ENCODE measurements at places on chromosomes 1 and 21.

DNA sequence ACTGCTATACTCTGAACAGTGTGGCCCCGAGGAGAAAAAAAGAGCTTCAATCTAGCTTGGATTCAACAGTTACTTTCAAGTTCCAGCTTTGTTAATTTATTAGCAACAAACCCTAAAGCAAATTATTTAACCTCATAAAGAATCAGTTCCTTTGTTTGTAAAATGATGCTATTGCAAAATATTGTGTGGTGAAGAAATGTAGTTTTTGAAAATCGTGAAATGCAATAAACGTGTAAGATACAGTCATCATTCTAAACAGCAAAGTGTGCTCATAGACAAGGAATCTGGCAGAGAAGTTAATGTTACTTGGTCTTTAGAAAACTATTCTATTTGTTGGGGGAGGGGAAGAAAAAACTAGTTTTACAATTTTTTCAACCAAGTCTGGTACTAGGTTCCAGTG is 297.6 kb upstream of the ADGRL4 start:
- DNase-seq: no peak

DNA sequence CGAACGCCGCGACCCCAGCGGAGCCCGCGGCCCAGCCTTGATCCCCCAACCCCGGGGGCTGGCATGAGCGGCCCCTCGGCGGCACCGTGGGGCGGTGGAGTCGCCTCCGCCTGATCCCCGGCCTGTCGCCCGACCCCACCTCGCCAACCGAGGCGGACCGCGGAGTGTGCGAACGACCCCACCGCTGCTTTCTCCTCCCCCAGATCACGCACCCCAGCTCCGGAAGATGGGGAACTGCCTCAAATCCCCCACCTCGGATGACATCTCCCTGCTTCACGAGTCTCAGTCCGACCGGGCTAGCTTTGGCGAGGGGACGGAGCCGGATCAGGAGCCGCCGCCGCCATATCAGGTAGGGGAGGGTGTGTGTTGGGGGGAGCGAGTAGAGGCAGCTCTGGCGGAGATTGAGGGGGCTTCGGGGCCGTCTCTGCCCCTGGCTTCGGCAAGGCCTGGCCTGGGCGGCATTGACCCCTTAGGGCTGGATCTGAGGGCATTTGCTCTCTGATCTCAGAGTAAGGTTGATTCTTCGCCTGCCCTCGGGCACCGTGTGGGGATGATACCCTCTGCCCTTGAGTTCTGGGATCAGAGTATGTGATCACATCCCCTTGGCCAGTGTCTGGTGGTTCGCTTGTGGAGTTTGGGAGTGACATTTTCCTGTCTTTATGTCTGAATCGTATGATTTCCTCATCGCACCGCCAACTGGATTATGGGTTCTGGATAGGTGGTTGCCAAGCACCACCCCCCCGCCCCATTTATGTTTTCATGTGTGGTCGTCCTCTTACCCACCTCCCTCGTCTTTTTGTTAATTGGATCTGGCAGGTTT is 668 bp downstream of the RNF11 start:
- DNase-seq: peak; percentile 25

DNA sequence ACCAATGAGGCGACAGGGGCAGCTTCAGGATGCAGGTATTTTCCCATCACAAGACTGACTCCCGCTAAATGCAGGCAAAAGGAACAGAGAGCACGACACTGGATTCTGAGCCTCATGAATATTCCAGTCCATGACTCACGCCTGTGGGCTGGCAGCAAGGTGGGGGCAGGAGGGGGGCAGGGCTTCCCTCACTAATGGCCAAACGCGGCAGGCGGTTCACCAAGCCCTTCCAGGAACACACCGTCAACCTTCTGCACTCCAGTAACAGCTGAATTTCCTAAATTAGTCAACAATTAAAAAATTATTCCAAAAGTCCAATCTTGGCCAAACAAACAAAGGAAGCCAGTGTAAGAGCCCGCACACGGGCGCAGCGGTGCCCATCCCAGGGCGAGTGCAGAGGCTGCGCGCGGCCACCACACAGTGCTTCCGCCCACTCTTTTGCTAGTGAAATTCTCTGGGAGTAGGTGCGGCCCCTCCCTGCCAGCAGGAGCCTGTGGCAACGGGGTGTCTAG is 12.5 kb upstream of the GPR153 start:
- DNase-seq: no peak

DNA sequence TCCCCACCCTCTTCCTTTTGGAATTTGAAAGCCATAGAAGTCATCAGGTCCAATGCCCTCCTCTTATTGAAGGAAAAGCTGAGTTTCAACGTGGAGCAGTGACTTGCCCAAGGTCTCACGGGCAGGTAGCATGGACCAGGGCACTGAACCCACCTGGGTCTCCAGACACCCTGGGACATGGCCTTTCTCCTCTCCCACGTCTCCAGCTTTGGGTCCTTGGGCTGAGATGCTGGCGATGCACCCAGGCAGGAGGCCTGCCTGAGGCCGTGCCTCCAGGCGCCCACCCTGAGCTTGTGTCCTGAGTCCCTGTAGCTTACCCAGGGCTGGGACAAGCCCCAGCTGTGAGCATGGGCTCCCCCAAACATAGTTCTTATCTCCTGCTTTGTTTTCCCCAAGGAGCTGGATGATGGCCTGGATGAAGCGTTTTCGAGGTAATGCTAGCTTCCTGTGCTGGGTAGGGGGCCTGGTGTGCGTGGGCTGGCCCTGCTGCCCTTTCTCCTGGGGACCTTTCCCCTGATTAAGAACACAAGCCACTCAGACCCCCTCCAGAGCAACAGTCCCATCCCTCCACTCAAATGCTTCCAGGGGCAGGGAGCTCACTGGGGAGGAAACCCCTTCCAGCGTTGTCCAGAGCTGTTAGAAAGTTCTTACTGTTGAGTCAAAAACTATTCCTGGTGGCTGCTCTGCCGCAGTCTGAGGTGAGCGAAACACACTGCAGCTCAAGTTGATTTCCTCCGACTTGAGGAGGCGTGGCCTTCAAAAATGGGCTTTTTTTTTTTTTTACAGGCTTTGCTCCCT is 21.6 kb downstream of the LDLRAP1 start:
- DNase-seq: peak; percentile 47

- no peak for DNase-seq
These were observed 1.8 kb downstream of the RERE start for GRCh38 chr1:8815582-8816151.

- no peak for DNase-seq
These were observed 21.5 kb downstream of the RPL5 start for GRCh38 chr1:92853299-92853698.

DNA sequence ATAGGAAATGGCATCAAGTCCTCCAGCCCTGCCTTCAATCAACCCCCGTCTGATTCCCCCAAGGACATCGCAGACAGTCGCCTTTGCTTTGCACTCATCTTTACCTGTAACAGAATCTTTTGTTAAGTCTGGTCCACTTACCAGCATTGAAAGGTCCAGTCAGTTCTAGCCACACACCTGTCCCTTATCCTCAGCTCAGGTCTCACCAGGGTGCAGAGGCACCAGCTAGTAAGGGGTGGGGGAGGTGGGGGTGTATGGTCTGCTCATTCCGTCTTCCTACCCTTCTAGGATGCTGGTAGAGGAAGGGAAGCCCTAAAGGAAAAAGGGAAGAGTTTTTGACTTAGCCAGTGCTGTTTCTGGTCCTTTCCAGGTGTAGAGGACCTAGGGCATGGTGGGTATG is 427.7 kb downstream of the MATN1 start:
- DNase-seq: no peak

DNA sequence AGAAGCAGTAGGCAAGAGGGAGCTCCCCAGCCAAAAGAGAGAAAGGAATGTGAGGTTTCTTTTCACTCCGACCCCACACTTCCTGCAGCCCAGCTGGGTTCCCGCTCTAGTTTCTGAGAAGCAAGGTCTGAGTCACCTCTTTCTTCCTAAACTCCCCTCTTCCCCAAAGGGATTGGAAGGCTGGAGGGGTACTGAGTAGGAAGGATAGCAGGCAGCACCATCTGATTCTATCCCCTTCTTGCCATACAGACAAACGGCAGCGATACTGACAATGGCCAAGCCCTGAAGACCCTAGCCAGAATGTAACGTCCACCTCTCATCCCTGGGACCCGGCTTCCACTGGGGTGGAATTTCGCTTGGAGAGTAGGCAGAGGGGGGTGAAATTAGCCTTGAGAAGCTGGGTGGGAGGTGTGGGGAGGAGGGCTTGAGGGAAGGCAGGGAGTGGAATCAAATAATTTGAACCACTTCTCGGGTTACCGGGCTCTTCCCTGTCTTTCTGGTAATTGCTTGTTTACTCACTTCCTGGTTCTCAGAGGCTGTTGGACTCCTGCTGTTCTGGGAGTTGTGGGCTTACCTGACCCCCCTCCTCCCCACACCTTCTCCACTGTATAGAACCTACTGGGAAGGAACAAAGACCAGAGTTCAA is 13.2 kb downstream of the IER5 start:
- no peak for DNase-seq

GRCh38 chr1:97365026-97365425 is 555.8 kb downstream of the DPYD start:
- no peak for DNase-seq

DNA sequence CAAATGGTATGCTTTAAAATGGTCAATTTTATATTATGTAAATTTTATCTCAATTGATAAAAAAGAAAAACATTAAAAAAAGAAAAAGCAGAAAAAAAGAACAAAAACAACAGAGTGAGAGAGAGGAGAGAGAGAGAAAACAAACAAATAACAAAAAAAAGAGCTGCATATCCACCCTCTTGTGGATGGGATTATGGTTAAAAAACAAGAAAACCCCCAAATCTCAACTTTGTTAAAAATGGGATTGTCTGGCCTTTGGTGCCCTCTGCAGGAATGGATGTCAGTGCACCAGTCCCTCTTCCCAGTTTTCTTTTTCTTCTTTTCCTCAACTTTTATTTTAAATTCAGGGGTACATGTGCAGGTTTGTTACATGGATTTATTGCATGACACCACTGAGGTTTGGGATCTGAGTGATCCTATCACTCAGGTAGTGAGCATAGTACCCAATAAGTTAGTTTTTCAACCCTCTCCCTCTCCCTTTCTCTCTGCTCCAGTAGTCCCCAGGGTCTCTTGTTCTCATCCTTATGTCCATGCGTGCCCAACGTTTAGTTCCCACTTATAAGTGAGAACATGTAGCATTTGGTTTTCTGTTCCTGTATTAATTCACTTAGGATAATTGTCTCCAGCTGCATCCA is 28.1 kb downstream of the RNF187 start:
- peak; percentile 38 for DNase-seq

DNA sequence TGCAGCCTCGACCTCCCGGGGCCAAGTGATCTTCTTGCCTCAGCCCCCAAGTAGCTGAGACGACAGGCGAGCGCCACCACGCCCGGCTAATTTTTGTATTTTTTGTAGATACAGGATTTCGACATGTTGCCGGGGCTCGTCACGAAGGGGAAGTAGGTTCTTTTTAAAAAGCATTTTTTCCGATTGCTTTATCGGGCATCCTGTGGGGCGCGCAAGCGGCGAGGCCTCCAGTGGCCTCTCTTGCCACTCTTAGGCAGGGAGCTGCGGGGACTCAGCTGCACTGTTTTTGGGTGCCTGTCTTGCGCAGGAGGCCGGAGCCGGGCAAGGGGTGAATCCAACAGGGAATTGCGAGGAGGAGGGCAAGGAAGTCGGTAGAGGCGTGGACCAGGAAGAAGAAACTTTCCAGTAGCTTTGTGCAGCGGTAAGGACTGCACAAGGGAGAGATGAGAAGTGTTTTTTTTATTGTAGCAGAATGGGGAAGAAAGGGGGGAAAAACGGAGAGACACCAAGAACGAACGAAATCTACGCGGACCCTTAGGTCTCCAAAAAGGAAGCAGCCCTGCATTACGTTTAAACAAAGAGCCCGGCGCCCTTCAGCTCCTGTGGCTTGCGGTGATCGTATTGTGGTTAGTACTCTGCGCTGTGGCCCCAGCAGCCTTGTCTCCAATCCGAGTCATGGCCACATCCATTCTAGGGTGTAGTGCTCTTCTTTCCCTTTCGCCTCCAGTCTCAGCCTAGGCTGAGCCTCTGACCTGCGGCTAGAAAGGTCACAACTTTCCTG is 164.8 kb downstream of the PPIAL4G start:
- DNase-seq: peak; percentile 58

GRCh38 chr21:42311816-42312625 is 3.2 kb downstream of the TFF3 start:
- DNase-seq: no peak

DNA sequence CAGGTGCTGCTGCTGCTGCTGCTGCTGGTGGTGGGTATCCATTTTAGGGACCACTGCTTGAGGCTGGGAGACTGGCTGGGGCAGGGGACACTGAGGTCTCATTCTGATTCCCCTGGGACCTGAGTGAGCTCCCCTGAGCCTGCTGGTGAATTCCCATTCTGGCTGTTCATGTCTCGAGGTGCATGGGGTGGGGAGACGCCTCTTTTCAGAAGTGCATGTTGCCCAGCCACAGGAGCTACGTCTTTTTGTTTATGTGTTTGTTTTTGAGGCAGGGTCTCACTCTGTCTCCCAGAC is 133.4 kb downstream of the RHOU start:
- no peak for DNase-seq

- DNase-seq: no peak
These were observed 3.2 kb upstream of the ATP1A2 start for GRCh38 chr1:160112357-160112756.

DNA sequence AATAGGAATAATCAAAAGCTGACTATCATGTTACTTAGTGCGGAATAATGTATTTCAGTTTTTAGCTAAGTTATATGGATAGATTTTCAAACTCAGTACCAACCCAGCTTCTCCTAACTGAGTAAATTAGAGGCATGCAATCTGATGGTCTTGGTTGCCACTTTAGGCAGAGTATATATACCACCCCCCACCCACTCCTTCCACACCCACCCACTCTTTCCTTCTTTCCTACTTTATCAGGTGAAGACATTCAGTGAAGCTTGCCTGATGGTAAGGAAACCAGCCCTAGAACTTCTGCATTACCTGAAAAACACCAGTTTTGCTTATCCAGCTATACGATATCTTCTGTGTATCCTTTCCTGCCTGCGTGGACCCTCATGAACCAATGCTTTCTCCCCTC is 36.3 kb downstream of the DAP3 start:
- no peak for DNase-seq

DNA sequence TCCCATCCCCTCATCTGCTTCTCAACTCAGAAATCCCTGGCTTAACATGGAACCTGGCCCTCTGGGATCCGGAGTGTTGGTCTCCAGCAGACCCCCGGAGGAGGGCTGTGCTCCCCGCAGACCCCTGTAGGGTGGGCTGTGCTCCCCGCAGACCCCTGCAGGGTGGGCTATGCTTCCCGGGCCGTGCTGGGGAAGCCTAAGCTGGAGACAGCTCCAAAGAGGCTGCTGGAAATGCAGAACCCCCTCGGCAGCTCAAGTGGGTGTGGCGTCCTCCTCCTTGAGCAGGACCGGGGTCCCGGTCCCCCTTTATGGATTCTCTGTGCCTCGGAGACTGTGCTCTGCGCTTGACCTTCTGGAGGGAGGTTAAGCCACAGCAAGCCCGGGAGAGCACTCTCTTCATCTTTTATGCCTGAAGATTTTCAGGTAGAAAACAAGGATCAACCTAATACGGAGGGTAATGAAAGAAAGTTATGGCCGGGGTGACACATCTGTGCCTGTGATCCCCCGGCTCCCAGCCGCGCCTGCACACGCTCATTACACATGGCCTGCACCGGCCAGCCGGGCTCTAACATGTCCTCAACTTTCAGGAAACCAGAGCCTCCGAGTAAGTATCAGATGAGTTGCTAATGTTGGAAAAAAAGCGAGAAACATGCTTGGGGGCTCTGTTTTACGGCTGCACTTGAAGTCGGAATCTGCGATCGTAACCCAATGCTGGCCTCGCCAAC is 87.7 kb upstream of the ACTRT2 start:
- no peak for DNase-seq

GRCh38 chr1:47685763-47686066 is 247.9 kb downstream of the FOXD2 start:
- no peak for DNase-seq

GRCh38 chr21:42850866-42851391 is 28.4 kb downstream of the WDR4 start:
- DNase-seq: peak; percentile 18

Data from CD4-positive, alpha-beta T cell treated with Interleukin-15 for 4 hours (primary cell).